ENCODE measurements at places on chromosomes 12 and 14. TPM values are rescaled to one million over a fixed set of nuclear protein-coding genes. Genes with fewer than 3 reads are reported as not detected.

Gene OVCH1
- not detected for total RNA-seq

Gene GARIN6
- total RNA-seq, result not detected

- peaks cover 7% of the 10 kb centered on the region for H3K4me1 ChIP-seq
- no peaks in the 10 kb centered on the region for H3K36me3 ChIP-seq
- H3K4me3 ChIP-seq, result no peak overlapping the region
- H3K27me3 ChIP-seq, result peaks cover 6% of the 10 kb centered on the region
- DNase-seq, result no peak
Measured at GRCh38 chr14:64906022-64906421, 8.2 kb upstream of the CHURC1 start.

DNA sequence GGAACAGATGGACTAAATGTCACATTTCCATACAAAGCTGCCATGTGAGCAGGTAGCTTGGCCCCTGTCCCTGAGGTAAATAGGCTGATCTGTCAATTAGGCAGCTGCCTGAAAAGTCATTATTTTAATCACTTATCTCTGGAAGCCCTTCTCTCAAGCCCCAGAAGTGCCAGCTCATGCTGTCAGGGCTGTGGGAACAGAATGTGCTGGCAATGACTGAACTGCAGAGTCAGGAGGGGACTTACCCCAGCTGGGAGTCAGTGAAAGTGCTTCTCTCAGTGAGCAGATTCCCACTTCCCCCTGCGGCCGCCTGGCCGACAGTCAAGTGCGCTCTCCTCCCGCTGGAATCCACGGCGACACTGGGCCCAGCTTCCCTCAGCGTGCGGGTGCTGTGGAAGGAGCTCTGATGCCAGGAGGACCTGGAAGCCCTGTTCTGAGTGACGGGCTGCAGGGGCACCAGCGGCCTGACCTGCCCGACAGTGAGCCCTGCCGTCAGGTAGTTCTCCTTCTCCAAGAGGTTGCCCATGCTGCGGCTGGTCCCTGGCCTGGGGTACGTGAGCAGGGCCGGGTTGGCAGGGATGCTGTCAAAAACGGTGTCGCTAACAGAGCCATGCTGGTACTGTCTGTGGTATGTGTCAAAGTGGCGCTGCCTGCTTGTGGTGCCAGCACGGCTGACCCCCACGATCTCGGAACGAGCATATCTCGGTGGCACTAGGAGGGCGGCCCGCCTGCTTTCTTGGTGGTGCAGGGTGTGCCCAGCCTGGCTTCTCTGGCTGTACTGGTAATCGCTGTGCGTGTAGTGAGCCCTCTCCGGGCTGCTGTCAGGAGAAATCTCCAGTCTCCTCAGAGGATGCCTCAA, 18.7 kb downstream of the PKP2 start:
- no peak overlapping the region for H3K27ac ChIP-seq
- DNase-seq, result no peak
- no peaks in the 10 kb centered on the region for H3K4me1 ChIP-seq

DNA sequence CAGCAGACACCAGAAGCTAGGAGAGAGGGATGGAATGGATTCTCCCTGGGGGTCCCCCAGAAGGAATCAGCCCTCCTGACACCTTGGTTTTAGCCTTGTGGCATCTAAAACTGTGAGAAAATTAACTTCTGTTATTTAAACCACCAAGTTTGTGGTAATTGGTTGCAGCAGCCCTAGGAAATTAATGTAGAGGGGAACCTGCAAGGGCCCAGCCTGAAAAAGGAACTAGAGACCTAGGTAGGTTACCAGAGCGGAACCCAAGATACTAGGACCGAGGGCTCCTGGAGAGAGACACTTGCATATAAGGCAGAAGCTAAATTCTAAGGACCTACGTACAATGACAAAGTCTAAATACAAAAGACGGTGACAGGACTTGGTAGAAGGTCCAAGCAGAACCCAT, 8.1 kb upstream of the DENND5B start:
- no peaks in the 10 kb centered on the region for H3K4me1 ChIP-seq
- H3K36me3 ChIP-seq, result no peaks in the 10 kb centered on the region
- H3K27me3 ChIP-seq, result peaks cover 9% of the 10 kb centered on the region

All from activated CD8-positive, alpha-beta T cell treated with anti-CD3 and anti-CD28 coated beads for 36 hours (primary cell).